Fibroblast of lung (primary cell): ENCODE measurements at places on chromosomes 11 and 22. TPM values are rescaled to one million over a fixed set of nuclear protein-coding genes. Genes with fewer than 3 reads are reported as not detected.

FAT3 gene
- 5.9 and 16.2 TPM in 2 replicates for total RNA-seq

PARVA gene
- 21.8 and 27.7 TPM in 2 replicates for total RNA-seq

ZNF280B gene
- 0.33 and 0.77 TPM in 2 replicates for total RNA-seq

GAL gene
- 1.5 and 5.4 TPM in 2 replicates for total RNA-seq

RHBDD3 gene
- 20.3 and 20.6 TPM in 2 replicates for total RNA-seq

PLET1 gene
- not detected in 2 replicates for total RNA-seq

DGAT2 gene
- 1.3 and 2.3 TPM in 2 replicates for total RNA-seq

MS4A14 gene
- not detected in 2 replicates for total RNA-seq

FAM180B gene
- total RNA-seq: not detected in 2 replicates

HEPHL1 gene
- not detected in 2 replicates for total RNA-seq

MS4A6A gene
- total RNA-seq: not detected in 2 replicates

MS4A12 gene
- not detected in 2 replicates for total RNA-seq

CEND1 gene
- 0.26 and 1.3 TPM in 2 replicates for total RNA-seq

CYTH4 gene
- under 0.01 and 0.26 TPM in 2 replicates for total RNA-seq

BTBD18 gene
- not detected in 2 replicates for total RNA-seq

KCNE3 gene
- total RNA-seq: 6.4 and 10.8 TPM in 2 replicates

FOSL1 gene
- total RNA-seq: 7.4 and 8.8 TPM in 2 replicates

BDNF gene
- total RNA-seq: 6.4 and 16.7 TPM in 2 replicates

SEPTIN3 gene
- 0.26 and 0.33 TPM in 2 replicates for total RNA-seq

MFRP gene
- total RNA-seq: not detected in 2 replicates

IRAG1 gene
- total RNA-seq: 25.7 and 55.5 TPM in 2 replicates

IGSF9B gene
- total RNA-seq: under 0.01 and 0.26 TPM in 2 replicates

RCOR2 gene
- 4.1 and 5.6 TPM in 2 replicates for total RNA-seq

C11orf52 gene
- total RNA-seq: 0.51 and 0.99 TPM in 2 replicates

SLC29A2 gene
- total RNA-seq: under 0.01 and 0.17 TPM in 2 replicates

CYP2D6 gene
- 0.26 and 0.33 TPM in 2 replicates for total RNA-seq

OR6T1 gene
- total RNA-seq: not detected in 2 replicates

OR52I2 gene
- total RNA-seq: not detected in 2 replicates

LRRC55 gene
- not detected in 2 replicates for total RNA-seq

KRTAP5-5 gene
- not detected in 2 replicates for total RNA-seq

OR51E2 gene
- total RNA-seq: not detected in 2 replicates

NAA40 gene
- 7.2 and 9.2 TPM in 2 replicates for total RNA-seq

GAB2 gene
- 12.8 and 14.0 TPM in 2 replicates for total RNA-seq

KCNJ1 gene
- total RNA-seq: under 0.01 TPM in 1 of 2 replicates, not detected in the other

MS4A15 gene
- not detected in 2 replicates for total RNA-seq

NRXN2 gene
- under 0.01 and 0.26 TPM in 2 replicates for total RNA-seq

VSIG2 gene
- not detected in 2 replicates for total RNA-seq

SLC37A2 gene
- 0.26 and 0.83 TPM in 2 replicates for total RNA-seq

HBB gene
- not detected in 2 replicates for total RNA-seq

YDJC gene
- 7.4 and 10.4 TPM in 2 replicates for total RNA-seq

TIGD3 gene
- total RNA-seq: under 0.01 and 0.17 TPM in 2 replicates
